Stimulated activated CD4-positive, alpha-beta T cell treated with anti-CD3 and anti-CD28 coated beads, Interleukin-4, amount 100 ng/mL, for 4 hours (primary cell): ENCODE measurements at places on chromosomes 2 and 18.
A peak's percentile ranks its signal among the peaks of the same experiment; 100 is the strongest.

DNA sequence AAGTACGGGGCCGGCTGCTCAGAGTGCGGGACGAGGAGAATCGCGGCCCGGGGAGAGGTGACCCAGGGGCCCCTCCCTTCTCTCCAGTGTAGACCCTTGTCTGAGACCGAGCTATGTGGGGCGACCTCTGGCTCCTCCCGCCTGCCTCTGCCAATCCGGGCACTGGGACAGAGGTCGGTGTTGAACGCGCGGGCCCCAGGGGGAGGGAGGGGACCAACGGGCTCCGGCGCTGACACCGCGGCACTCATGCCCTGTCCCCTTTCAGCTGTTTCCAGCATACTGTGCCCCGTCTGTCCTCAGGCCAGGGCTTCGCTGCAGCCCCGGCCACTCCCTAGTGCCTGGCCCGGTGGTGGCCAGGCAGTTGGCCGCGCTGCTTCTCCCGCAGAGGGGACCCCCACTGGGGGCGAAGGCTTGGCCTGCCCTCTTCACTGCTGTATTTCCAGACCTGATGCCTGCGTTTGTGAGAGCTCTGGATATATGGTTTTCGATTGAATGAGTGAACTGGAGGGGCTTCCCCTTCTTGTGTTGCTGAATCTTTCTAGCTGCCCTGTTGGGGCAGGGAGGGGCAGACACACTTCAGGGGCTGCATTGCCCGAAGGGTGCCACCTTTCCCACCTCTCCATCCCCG, 809 bp downstream of the DBI start:
- peak; percentile 14 for DNase-seq

DNA sequence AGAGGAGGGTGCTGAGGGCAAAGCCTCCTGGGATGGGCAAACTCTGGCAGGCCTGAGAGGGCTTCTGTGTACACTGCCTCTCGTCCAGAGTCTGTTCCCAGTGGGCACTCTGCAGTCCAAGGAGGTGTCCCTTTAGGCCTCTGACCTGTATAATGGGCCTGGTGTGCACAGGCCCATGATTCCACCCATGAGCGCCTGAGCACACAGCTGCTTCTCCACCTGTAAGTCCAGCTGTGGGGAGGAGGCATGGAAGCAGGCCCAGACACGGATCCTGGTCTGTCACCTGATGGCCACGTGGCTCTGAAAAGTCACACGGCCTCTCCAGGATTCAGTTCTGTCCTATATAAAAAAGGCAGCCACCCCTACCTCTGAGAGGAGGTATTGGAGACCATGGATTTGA, 57.0 kb downstream of the PARD6G start:
- no peak for DNase-seq

DNA sequence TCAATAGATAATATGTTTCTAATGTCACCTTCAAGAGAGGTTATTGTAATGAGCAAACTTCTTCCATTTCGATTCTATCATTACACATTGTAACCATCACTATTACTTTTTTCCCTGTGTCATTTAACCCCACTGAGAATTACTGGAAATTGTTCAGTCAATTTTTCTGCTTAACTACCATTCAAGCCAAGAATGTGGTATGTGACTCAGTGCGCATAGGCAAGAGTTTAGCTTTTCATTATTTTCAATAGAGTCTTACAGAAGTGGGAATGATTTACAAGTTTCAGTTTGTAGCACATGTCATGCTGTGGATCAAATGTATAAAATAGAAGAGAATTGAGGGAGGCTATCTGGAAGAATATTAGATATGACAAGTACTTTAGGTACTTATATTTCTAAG, 34.3 kb upstream of the PIEZO2 start:
- no peak for DNase-seq

DNA sequence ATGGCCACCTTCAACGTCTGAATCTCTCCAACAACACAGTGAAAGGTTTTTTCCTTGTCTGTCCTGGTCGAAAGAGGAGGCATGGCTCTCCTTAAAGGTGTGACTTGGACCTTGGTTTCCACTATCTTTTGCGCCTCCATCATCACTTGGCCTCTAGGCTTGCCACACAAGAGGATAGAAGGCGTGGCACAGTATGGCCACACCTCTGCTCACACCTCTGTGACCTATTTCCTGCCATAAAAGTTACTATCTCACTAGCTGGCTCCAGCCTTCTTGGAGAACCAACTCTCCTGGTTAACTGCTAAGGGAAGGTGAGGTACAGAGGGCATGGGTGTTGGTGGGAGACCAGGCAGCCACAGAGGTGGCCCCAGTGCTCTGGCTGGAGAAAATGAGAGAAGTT, 165.9 kb downstream of the UXS1 start:
- DNase-seq = no peak

- DNase-seq = no peak
Observed at GRCh38 chr2:239371726-239372686, 28.8 kb downstream of the HDAC4 start.

DNA sequence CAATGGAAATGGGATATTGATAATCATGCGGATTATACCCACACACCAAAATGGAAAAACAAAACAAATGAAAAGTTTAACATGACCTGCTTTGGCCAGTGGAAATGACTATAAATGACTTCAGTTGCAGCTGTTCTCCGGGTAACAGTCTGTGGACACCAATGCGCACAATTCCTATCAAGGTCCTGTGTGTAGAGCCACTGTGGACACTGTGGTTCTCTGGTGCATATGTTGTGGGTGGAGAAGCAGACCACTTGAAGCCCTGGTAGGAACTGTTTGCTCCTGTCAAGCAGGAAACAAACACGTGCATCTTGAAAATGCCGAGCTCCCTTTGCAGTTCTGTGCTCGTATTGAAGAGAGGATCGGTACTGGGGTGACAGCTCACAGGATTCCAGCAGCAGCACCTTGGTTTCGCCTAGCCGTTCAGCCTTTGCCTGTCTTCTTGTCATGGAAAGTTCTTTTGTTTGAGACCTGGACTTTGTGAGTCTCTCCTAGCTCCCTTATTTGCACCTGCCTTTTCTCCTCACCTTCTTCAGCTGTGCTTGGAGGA, 32.9 kb downstream of the NCK2 start:
- DNase-seq = no peak

- DNase-seq = no peak
Observed at GRCh38 chr2:234955091-234955591, 3.3 kb downstream of the SH3BP4 start.

GRCh38 chr2:12554224-12555011, 162.3 kb upstream of the TRIB2 start:
- DNase-seq = no peak

- DNase-seq = no peak
Observed at GRCh38 chr2:40282428-40282827, 169.5 kb downstream of the SLC8A1 start.

DNA sequence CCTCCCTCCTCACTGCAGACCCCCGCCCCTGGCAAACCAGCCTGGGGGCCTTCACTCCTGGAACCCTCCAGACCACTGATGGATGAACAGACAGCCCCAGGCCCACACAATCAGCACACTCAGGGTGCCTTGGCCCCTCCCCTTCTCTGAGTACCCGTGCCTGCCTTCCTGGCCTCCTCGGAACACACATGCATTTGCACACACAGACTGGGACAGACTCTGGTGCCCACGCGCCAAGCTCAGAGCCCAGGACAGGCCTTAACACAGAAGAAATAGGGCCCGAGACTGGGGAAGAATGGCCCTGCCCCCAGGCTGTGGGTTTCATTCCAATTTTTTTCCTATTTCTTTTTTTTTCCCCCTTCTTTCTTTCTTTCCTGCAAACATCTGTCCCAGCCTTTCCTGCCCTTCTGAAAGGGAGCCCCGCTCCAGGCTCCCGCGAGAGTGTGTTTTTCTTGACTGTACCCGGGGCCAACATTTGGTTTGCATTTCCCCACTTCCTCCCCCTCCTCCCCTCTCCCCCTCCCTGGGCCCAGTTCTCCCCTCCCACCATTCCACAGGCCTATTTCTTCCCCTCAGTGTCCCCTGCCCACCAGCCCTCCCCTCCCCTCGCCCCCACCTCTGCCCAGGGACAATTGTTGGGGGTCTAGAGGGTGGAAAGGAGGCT, 618 bp upstream of the TNS1 start:
- DNase-seq = no peak

DNA sequence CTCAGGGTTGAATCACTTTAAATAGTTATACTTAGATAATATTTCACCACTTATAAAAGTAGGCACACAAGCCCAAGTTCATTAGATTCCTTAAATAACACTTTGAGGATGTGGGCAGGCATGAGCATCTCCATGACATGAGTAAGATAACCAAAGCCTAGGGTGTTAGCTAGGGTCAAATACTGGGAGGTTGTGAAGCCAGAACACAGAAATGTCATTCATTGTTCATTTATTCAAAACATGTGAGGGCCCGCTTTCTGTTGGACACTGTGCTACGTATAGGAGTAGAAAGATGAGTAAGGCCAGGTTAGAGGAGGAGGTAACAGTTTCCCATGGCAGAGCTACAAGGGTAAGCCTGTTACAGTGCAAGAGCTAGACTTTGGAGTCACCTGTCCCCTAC, 93.5 kb upstream of the NEDD4L start:
- DNase-seq = no peak
